ENCODE measurements at places on chromosomes 2 and 18.

- DNase-seq: no peak
Measured at GRCh38 chr18:48167897-48168253, 237.4 kb upstream of the SMAD2 start.

- DNase-seq: no peak
Measured at GRCh38 chr2:38442643-38443541, 65.8 kb upstream of the ATL2 start.

DNA sequence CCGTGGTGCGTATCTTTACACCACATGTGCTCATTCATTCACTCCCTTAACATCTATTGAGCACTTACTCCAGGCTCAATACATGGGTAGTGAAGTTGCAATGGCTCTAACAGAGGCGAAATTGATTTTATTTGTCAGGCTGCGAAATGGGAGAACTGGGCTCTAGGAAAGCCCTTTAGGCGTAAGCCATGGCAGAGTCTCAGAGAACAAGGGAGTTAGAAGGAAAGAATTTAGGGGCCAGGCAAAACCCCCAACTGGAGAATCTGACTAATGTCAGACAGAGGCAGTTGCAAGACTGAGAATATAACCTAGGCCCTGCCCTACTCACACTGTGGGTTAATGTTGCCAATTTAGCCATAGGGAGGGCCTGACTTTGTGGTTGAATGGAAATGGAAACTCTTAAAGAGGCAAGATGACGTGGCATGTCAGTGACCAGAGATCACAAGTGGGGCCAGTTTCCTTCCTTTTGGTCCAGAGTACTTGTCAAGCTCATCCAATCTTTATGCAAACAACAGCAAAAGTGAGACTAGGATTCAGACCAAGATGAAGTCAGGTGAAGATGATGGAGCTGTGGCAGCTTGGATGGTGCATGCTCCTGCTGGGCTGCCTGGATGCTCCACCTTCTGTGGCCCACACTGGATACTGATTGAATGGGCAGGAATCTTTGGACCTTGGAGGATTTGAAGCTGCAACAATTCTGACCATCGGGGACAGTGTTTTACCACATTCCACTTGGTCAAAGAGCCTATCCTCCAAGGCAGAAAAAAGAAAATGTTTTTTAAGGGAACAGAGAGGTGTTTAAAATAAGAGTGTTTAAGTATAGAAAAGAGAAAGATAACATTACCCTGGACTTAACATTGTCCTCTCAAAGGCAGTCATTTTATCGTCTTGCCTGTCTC is 92.2 kb downstream of the CAPN13 start:
- peak; percentile 59 for DNase-seq

DNA sequence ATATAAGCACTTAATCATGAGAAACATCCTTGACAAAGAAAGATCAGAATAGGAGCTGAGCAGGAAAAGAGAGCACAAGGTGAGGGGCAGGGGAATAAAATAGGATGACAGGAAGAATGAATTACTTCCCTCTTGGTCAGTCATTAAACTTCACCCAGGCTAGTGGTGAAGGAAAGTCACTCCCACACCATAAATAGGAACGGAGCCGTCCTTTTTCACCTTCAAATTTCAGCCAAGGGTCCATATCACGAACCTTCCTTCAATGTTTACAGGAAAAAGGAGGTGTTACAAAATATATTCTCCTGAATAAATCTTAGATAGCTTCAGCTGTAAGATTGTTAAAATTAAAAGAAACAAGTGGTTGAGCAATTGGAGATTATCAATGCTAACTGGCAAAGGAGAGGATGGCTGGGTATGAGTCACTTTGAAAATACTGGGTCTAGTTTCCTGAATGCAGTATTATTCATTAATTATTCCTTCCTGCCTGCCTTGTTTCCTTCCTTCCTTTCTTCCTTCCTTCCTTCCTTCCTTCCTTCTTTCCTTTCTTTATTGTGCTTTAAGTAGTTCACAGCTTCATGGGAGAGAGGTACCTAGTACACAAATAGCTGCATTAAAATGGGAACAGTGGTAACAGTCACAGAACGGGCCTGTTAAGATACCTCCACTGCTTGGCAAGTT is 292.3 kb upstream of the ID2 start:
- no peak for DNase-seq

GRCh38 chr2:207073412-207073800 is 92.3 kb downstream of the KLF7 start:
- no peak for DNase-seq

- no peak for DNase-seq
Measured at GRCh38 chr2:124534028-124534427, 508.9 kb downstream of the CNTNAP5 start.

DNA sequence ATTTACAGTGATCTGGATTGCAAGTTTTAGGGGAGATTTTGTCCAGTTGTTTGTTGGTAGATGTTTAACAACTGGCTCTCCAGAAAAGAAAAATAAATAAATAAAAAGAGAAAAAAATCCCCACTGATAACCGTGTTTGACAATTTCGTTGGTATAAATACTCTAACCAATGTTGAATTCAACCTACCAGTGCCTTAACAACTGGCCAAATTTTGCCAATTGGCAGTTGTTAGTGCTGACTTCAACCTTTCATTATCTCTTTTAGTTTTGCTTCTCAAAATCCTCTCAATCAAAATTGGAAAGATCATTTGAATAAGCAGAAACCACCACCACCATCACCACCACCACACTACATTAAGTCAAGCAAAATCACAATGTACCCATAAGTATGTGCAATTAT is 490.3 kb downstream of the PIK3C3 start:
- no peak for DNase-seq

GRCh38 chr2:215104226-215104625 is 34.2 kb downstream of the ABCA12 start:
- no peak for DNase-seq

GRCh38 chr2:160974803-160975202 is 185.4 kb upstream of the TANK start:
- no peak for DNase-seq

GRCh38 chr2:27736031-27736889 is 35.3 kb upstream of the MRPL33 start:
- DNase-seq: no peak

GRCh38 chr2:173216051-173216450 is 138.6 kb upstream of the CDCA7 start:
- DNase-seq: no peak

DNA sequence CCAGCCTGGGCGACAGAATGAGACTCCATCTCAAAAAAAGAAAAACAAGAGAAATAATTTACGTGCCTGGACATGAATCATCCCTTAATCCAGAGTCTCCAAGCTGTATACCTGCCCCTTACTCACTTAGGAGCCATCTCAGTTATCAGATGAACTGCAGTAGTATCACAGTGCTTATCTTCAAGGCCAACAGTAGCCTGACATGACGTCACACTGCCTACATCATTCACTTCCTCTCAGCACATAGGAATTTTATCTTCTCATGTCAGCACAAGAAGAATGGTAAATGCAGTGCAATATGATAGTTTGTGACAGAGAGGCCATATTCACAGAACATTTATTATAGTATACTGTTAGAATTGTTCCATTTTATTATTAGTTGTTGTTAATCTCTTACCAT is 216.6 kb downstream of the SS18 start:
- no peak for DNase-seq

- DNase-seq: no peak
Measured at GRCh38 chr2:190964170-190964795, 49.7 kb downstream of the STAT1 start.

DNA sequence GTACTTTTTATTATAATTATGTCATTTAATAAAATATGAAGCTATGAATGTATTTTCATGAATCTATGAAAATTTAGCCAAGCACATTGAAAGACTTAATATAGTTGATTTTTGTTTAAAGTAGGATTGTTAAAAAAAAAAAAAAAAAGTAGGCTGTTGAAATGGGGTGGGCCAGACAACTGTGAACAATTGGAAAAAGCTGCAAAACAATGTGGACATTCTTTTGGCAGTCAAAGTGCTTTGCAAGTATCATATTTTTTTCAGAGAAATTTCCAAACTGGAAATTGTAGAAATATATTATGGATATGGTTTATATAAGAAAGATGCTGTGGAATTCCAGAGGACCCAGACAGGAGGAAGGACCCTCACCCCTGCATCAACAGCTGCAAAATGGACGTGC is 82.1 kb downstream of the ETAA1 start:
- no peak for DNase-seq
